ENCODE measurements at places on chromosomes 11 and 22.

DNA sequence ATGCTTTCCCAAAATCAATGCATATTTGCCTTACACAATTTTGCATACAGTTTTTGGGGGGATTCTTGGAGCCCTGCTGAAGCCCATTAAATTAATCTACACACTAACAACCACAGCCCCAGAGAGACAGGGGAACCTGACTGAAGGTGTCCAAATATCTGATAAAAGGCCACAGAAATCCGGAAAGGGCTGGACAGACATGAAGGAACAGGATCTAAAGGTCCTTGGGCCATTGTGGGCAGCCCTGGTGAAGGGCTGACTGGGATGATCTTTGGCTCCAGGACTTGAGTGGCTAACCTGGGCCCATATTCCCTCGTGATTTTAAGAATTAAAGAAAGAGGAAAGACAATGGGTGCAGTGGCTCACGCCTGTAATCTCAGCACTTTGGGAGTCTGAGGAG lies 6.8 kb upstream of the WDR74 start:
- no peak for DNase-seq

GRCh38 chr11:112453601-112454577 lies 193.2 kb upstream of the PLET1 start:
- DNase-seq, result no peak

- no peak for DNase-seq
These were observed 89.5 kb downstream of the TBC1D22A start for GRCh38 chr22:46851941-46852340.

DNA sequence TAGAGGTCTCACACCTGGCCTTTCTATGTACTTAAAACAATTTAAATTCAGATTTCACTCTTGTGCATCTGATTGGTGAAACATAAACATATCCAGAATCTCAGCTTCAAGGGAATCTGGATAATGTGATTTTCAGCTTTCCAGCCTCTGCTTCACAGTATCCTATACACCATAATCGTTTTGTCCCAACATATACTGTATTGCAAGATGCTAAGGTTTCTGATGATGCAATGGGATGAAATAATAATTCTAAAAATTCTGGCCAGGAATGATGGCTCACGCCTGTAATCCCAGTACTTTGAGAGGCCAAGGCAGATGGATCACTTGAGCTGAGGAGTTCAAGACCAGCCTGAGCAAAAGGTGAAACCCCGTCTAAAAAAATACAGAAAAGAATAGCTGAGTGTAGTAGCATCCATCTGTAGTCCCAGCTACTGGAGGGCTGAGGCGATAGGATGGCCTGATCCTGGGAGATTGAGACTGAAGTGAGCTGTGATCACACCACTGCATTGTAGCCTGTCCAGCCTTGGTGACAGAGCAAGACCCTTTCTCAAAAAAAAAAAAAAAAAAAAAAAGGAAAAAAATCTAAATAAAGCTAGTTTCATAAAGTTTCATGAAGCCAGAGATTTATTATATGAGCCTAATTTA lies 41.0 kb upstream of the CTSC start:
- DNase-seq, result no peak

GRCh38 chr22:30694640-30695350 lies at the start of gene OSBP2:
TSS of gene OSBP2 (plus strand) at chr22:30694874. CDS start at chr22:30694910, 36 bp downstream.
- no peak for DNase-seq

GRCh38 chr11:64132982-64133705 lies 32.8 kb downstream of the MACROD1 start:
- no peak for DNase-seq

DNA sequence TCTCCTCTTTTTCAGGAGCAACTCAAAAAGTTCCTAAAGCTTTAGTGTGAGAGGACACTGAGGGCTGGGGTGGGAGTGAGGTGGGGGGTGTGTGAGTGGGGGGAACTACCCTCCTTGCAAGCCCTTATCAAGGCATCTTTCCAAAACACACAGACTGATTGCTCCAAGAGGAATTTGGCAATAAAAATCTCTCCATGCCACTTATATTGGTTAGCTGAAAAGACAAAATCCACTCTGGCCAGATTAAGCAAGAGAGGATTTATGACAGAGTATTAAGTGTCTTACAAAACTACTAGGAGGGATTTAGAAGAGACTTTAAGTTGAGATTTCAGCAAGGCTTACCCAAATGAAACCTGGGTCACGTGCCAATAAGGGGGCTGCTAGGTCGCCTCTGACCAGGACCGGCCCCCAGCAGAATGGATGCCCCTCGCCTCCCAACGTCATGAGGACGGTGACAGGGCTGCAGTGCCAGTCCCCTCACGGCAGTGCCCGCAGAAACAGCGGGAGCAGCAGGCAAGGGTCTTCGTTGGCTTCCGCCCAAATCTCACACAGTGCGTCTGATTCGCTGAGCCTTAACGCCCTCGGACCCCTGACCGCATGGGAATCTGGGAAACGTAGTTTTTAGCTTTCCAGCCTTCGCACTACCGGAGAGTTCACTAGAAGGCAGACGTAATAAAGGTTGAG lies 22.1 kb upstream of the CTR9 start:
- DNase-seq, result no peak

Data from stimulated activated CD8-positive, alpha-beta memory T cell treated with anti-CD3 and anti-CD28 coated beads, Interleukin-4, amount 100 ng/mL, for 1 hour (primary cell).